ENCODE measurements at places on chromosomes 1 and 21. TPM values are rescaled to one million over a fixed set of nuclear protein-coding genes. Genes with fewer than 3 reads are reported as not detected.

OR6N1 gene
- total RNA-seq = 1.0 TPM

DCST1 gene
- total RNA-seq = 9.4 TPM

RAVER2 gene
- total RNA-seq = 7.1 TPM

TMEM82 gene
- total RNA-seq = not detected

- no peaks in the 10 kb centered on the region for H3K27me3 ChIP-seq
- no peaks in the 10 kb centered on the region for H3K36me3 ChIP-seq
- H3K4me1 ChIP-seq = no peaks in the 10 kb centered on the region
- no peak for DNase-seq
Observed at GRCh38 chr21:41725421-41726031, 41.3 kb downstream of the RIPK4 start.

DNA sequence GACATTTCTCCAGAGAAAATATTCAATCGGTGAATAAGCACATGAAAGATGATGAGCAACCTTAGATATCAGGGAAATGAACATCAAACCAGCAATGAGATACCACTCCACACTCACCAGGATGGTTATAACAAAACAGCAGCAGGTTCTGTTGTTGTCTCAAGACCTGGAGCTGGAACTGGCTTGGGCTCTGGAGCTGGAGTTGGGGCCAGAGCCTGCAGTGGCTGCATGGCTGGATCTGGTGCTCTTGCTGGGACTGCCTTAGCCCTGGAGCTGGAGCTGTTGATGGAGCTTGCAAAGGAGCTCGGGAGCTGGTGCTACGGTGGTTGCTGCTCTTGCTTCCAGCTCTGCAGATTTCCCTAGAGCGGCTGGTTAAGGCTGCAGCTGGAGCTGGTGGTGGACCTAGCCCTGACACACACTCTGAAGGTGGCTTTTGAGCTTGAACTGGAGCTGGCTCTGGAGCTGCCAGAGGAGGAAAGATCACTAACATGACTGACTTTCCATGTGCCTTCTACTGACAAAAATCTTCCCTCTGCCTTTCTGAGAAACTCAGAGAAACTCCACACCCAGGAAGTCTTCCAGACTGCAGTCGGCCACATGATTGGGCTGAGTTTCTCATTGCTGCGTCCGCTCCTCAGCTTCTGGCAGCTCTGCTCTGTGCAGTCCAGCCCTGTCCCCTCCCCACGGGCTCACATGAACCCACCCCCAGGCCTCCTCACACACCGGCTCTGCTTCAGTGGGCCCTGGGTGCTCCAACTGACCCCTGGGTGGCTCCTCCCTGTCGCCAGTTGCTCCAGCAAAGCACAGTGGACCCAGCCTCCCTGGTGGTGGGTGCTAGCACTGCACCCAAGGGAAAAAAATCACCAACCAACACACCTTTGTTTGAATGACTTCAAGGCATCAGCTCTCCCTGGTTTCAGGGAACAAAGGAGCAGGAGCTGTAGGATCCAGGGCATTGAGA, 139.1 kb upstream of the FMN2 start:
- H3K27ac ChIP-seq = no peak overlapping the region
- no peak overlapping the region for H3K4me3 ChIP-seq
- peak; percentile 26 for DNase-seq
- no peaks in the 10 kb centered on the region for H3K36me3 ChIP-seq
- H3K27me3 ChIP-seq = no peaks in the 10 kb centered on the region

DNA sequence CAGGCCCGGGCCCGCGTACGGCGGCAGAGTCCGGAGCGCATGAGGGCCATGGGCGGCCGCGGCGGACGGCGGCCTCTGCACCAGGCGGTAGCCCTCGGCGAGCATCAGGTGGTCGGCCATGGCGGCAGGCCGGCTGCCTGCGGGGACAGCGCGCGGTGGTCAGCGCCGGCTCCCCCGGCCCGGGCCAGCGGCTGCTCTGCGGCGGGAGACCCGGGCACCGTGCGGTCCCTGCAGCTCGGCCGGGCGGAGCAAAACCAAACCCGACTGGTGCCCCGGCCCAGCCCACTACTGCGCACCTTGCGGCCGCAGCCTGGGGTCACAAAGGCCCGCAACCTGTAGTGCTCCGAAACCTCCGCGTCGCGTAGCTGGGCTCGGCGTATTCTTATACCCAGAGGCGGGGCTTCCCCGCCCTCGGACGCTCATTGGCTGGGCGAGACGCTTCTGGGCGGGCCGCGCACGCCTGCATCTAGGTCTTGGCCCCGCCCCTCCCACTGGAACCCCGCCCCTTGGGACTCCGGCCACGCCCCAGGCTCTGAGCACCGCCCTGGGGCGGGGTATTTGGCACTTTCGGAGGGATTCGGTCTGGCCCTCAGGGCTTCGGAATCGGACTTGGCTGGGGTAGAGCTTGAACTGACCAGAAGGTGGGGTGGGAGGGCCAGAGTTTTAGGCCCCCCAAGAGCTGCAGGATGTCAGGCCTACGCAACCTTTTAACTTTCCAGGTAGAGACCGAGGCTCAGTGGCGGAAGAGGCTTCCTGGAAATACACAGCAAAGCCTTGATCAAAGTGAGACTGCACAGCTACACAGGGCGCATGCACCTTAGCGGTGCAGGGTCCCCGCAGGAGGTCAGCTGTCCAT, at the start of gene CITED4:
CITED4 (minus strand) TSS at position 356 of the 856 bp plus-strand sequence; CDS start at position 120, 236 bp downstream.
- H3K27ac ChIP-seq = peak within 1 kb of the TSS; percentile 88
- peak; percentile 98 for DNase-seq
- peak within 1 kb of the TSS; percentile 74 for H3K4me3 ChIP-seq
- H3K36me3 ChIP-seq = no peaks in the 10 kb centered on the region
- H3K27me3 ChIP-seq = no peaks in the 10 kb centered on the region

DNA sequence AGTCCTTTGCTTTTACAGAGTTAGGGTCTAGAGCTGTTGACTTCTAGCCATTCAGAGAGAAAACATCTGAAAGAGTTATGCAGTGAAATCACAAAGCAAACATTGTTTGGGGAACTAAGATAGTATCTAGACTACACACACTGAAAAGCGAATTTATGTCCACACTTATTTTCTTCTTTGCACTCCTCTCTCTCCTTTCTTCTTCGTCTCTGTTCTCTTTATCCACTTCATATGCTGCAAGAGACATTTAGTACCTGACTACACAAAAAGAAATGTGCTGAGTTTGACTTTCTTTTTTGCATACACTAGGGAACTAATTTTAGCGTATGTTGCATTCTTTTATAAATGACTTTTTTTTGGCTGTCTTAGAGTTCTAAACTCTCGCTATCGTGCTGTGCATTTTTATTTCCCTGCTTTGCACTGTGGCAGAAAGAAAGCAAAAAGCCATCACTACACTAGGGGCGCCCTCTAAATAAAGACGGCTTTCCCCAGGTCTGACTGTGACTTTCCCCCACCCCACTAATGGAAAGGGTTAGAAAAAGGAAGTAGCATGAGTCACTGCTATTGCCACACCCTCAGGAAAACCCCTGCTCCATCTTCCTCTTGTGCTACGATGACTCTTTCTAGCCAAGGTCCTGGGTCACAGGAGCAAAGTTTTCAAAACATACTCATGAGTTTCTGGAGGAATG, 65.7 kb downstream of the MAP3K7CL start:
- H3K27me3 ChIP-seq = no peaks in the 10 kb centered on the region
- no peaks in the 10 kb centered on the region for H3K4me1 ChIP-seq
- H3K36me3 ChIP-seq = no peaks in the 10 kb centered on the region
- no peak overlapping the region for H3K27ac ChIP-seq
- H3K4me3 ChIP-seq = no peak overlapping the region

GRCh38 chr1:165257969-165258459, 98.5 kb downstream of the LMX1A start:
- no peaks in the 10 kb centered on the region for H3K36me3 ChIP-seq
- DNase-seq = peak; percentile 88
- H3K4me3 ChIP-seq = no peak overlapping the region
- no peaks in the 10 kb centered on the region for H3K4me1 ChIP-seq

GRCh38 chr1:87449348-87449963, 120.8 kb downstream of the LMO4 start:
- H3K4me1 ChIP-seq = no peaks in the 10 kb centered on the region
- no peaks in the 10 kb centered on the region for H3K36me3 ChIP-seq
- no peak overlapping the region for H3K27ac ChIP-seq
- DNase-seq = no peak
